Right hindlimb (tissue), 1 donor: ENCODE measurements at places on chromosomes 1 and 21.

DNA sequence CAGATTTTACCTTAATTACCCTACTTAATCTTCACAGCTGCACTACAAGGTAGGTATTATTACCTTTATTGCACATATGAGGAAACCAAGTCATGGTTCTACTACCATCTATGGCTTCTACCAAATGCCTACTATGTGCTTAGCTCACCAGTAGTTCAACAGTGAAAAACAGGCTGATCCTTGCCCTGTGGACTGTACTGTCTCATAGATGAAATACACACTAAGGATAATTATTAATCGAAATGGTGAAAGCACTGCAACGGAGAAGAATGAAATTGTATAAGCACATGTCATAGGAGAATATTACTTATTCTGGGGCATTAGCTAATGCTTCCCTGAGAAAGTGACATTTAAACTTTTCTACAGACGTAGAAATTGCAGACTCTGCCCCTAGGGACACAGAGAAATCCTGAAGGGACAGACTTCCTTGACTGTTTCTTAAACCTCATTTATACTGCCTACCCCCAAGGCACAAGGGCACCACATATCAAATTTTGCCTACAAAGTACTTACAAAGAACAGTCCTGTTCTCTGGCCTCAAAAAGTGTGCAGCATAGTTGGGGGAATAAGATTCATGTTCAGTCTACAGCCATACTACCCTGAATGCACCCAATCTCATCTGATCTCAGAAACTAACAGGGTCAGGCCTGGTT is 148.4 kb upstream of the ZC3H11B start:
- no peak for DNase-seq

- DNase-seq = no peak
Measured at GRCh38 chr1:226453015-226453704, 45.3 kb upstream of the PARP1 start.

GRCh38 chr1:205505076-205505729 is 734 bp downstream of the CDK18 start:
- no peak for DNase-seq

GRCh38 chr1:197393105-197393504 is 125.1 kb downstream of the CRB1 start:
- DNase-seq = no peak

- no peak for DNase-seq
Measured at GRCh38 chr21:38351961-38352521, 95.2 kb downstream of the KCNJ15 start.

- DNase-seq = no peak
Measured at GRCh38 chr21:40832316-40832715, 14.6 kb downstream of the DSCAM start.

DNA sequence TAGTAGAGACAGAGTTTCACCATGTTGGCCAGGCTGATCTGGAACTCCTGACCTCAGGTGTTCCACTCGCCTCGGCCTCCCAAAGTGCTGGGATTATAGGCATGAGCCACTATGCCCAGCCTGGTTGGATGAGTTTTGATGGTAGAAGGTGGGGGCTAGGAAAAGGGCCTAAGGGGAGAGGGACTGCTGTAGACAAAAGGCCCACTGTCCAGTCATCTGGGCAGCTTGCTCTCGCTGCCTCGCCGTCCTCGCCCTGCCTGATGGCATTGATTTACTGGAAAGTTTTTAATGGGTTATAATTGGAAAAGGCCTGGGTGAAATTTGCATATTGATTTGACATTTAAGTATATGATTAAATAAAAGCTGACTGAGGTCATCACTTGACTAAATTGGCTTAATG is 175.1 kb upstream of the CSF3R start:
- no peak for DNase-seq

DNA sequence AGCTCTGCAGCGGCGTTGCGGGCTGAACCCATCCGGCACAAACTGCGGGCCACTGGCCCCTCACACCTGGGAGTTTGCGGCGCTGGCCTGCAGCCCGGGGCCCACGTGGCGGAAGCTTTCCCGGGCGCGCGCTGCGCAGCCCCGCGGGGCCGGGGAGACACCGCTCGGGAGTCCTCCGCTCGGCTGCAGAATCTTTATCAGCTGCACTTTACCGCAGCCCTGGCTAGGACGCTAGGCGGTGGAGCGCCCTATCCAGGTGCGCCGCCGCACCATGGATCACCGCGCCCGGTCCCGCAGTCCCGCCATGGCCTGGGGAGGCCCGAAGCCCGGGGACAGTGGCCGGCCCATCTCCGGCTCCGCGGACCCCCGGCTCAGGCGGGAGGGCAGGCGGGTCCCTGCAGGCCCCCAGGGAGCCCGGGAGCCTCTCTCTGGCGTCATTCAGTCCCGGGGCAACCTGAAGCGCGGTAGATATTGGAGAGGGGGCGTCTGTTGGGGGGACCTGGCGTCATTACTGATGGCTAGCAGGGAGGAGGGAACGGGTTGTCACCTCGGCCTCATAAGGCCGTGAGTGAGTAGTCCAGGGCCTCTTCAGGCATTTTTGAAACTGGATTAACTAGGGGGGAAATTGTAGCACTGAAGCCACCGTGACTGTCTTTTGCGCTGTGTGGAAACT is 5.7 kb upstream of the OLIG2 start:
- no peak for DNase-seq

- no peak for DNase-seq
Measured at GRCh38 chr1:193014400-193014799, 44.8 kb downstream of the UCHL5 start.

GRCh38 chr1:119090250-119090649 is 50.2 kb downstream of the WARS2 start:
- no peak for DNase-seq

GRCh38 chr1:204370176-204370575 is 10.4 kb upstream of the PLEKHA6 start:
- no peak for DNase-seq

GRCh38 chr1:88463401-88463985 is 220.6 kb upstream of the PKN2 start:
- no peak for DNase-seq

GRCh38 chr1:94983171-94983739 is 56.3 kb upstream of the CNN3 start:
- DNase-seq = no peak

DNA sequence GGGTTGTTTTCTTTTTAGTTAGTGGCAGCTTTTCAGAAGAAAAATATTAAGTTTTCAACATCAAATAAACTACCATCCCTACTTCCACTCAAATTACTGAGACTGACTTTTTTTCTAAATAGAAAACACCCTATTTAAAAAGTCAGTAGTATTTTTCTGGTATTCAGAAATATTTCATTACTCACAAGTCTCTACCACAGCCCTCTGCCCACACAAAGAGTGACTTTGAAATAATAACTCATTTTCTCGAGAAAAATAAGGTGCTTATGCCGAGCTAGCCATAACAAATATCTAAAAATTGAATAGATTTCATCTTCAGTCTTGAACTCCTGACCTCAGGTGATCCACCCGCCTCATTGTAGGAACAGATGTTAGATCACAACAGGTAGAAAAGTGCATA is 41.8 kb upstream of the USP25 start:
- no peak for DNase-seq

DNA sequence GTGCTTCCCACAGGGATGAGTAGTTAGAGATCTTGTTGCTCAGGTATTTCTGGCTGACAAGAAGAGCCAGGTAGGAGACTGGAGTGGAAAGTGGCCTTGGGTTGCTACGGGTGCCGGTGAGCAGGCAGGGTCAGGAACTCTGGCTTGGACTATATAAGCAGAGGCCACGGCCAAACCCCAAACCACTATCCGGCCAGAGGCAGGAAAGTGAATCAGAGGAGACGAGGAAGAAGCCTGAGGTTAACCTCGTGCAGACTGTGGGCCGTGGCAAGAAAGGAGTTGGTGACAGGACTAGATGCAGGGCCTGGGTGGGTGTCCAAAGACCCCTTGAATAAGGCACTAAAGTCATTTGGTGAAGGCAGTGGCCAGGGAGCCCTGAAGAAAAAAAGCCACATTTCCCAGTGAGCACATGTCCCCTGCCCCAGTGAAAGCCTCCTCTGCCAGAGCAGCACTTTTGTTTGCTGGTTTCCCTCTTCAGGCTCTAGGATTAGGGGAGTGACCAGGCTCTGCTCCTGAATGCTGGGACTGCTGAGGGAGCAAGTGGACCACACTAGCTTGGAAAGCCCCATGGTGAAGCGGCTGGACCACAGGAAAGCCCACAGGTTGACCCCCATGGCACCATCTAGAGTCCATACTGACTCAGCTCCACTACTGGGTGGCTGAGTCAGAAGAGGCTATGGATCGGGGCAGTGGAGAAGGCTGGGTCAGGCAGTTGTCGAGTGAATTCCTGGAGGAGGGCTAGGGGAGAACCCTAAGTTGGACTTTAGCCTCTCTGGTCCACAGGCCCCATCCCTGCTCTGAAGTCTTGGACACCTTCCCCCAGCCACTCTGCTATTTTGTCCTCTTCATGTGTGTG is 23.4 kb downstream of the CSF1 start:
- no peak for DNase-seq

DNA sequence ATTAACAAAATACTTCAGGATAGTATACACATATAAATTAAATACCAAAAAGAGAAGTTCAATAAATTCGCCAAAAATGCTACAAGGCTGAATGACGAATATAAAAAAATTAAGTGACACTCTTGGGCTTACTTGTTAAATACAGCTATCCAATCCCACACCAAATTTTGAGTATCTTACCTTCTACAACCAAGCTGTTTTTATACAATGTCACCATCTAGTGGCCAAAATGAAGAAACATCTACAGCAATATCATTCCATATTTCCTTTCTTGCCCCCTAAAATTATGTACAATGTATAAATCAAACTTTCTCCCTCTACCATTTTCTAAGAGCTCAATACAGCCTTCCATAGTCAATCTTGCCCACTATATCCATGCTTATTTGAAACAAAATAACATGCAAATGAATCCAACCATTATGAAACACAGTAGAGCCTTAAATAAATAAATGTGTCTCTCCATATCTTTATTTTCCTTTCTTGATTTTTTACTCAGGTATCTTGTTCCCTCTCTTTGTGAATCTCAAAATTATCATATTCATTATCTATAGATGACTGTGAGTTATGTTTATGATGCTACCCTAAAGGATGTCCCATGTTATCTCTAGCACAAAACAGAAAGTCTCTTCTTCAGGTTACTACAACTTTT is 86.3 kb downstream of the ACBD6 start:
- no peak for DNase-seq

DNA sequence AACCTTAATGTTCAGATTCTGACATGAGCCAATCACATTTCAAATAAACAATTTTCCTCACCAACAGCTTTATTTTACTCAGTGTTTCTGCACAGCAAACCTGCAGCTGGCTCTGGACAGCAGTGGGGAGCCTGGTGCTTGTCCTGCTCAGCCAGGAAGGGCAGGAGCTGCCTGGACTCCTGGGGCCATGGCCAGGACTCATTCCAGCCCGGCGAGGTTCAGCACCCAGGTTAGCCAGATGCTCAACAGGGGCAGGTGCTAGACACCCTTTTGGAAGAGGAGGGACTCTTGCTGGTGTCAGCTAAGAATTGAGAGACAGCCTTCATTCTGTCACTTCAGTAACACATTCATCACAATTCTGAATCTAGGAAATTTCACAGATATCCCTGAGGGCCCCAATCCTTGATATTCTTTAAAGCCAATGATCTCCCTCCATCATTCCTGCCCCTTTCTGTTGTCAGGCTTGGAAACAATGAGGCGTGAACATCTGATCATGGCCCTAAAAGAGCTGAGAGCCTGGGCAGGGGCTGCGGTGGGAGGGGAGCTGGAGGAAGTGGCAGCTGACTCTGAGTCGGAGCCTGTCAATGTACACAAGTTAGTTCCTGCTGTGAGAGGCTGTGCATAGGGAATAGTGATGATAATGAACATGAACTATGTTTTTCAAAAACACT is 251.3 kb downstream of the SDCCAG8 start:
- DNase-seq = no peak

DNA sequence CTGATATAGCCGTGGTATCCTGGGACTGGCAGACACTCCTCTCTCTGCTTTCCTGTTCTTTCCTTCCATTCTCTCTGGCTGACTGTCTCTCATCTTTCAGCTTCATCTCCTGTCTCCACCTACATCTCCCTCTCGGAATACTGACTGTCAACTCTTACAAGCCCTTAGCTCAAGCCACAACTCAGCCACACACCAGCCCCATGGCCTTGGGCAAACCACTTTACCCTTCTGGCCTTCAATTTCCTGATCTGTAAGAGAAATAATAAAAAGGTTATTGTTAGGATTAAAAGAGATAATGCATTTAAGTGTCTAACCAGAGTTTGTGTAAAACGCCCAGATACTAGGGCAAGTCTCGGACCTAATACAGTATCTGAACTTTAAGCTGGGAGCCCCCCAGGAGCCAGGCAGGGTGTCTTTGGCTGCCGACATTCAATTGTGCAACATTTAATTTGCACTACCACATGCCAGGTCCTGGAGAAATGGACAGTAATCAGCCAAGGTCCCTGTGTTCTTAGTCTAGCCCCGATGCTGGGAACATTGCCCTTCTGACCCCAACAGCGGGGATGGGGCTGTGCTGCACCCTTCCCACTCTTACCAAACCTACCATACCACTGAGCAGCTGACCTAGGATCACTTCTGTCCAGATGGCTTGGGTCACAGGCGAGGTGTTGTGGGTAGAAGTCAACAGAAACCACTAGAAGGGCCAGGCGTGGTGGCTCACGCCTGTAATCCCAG is 5.1 kb downstream of the ECHDC2 start:
- DNase-seq = no peak

DNA sequence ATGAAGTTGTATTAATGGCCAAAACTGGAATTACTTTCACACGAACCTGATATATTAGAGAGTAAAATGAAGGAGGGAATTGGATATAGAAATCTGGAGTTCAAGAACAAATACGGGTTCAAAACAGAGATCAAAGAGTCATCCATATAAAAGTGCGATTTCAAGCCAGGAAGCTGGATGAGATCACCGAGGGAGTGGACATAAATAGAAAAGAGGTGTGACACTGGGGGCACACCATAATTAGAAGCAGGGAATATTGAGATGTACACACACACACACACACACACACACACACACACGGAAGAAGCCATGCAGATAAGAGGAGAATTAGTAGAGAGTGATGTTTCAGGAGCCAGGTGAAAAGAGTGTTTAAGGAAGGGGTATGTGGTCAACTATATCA is 32.3 kb upstream of the PLD5 start:
- DNase-seq = no peak

GRCh38 chr1:155499953-155500639 is 62.5 kb downstream of the ASH1L start:
- no peak for DNase-seq

GRCh38 chr1:153745417-153745816 is 17.6 kb downstream of the INTS3 start:
- no peak for DNase-seq

GRCh38 chr1:33985656-33986055 is 121.8 kb downstream of the HMGB4 start:
- DNase-seq = peak; percentile 35

DNA sequence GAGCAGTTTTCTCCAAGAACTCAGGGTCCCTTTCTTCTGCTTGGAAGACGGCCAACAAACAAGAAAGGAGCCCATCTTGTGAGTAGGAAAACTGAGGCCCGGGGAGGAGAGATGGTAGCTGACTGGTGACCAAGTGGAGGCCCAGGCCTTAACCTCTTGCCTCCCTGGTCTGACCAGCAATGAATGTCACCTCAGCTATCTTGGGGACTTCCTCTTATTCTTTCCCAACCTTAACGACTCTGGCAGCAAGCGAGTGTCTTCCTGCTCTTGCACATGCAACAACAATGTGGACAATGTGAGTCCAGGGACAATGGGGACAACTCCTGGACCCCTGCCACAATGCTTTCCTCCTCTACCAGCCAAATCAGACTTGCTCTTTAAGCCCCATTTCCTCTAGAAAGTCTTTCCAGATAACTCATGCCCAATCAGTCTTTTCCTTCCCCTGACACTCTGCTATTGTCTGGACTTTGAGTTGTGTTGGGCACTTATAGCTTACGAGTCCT is 12.6 kb downstream of the HSPG2 start:
- DNase-seq = no peak

GRCh38 chr1:30332116-30333094 is 391.0 kb downstream of the MATN1 start:
- DNase-seq = no peak
